Breast epithelium (tissue), 4 donors: ENCODE measurements at places on chromosomes 13 and 19. TPM values are rescaled to one million over a fixed set of nuclear protein-coding genes. Genes with fewer than 3 reads are reported as not detected.

DNA sequence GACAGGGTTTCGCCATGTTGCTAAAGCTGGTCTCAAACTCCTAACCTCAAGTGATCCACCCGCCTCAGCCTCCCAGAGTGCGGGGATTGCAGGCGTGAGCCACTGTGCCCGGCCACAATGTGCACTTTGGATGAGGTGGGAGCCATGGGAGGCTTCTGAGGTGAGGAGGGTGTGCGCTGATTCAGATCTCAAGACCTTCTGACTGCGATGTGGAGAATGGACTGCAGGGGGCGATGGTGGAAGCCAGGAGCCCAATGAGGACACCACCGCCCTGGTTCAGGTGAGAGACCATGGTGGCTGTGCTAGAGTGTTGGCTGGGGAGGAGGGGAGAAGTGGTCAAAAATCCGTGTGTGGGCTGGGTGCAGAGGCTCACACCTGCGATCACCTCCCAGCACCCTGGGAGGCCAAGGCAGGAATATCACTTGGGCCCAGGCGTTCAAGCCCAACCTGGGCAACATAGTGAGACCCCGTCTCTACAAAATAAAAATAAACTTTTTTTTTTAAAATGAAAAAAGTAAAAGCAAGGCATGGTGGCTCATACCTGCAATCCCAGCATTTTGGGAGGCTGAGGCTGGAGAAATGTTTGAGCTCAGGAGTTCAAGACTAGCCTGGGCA, 5.6 kb downstream of the INAFM1 start:
- no peak for DNase-seq

- DNase-seq: no peak
Measured at GRCh38 chr13:76887076-76887563, 915 bp upstream of the KCTD12 start.

DNA sequence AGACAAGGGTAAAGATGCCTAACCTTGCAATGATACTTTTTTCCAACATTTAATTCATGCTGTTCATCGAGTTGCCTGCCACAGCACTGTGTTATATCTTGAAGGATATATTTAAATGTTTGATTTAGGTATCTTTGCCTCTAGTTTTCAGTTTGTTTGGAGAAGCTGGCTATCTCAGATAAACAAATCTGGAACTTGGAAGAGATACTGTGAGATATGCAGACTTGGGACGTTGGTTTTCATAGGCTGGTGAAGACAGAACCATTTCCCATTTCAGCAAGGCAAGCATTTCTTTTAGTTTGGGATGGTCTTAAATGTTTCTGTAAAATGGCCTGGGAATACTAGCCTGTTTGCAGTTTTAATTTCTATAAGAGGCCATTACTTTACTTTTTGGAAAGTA, 3.3 kb downstream of the RNASEH2B start:
- DNase-seq: no peak

GRCh38 chr19:29664753-29665214, 477 bp upstream of the PLEKHF1 start:
- DNase-seq: no peak

GRCh38 chr13:94057618-94058186, 421.8 kb downstream of the DCT start:
- no peak for DNase-seq

DNA sequence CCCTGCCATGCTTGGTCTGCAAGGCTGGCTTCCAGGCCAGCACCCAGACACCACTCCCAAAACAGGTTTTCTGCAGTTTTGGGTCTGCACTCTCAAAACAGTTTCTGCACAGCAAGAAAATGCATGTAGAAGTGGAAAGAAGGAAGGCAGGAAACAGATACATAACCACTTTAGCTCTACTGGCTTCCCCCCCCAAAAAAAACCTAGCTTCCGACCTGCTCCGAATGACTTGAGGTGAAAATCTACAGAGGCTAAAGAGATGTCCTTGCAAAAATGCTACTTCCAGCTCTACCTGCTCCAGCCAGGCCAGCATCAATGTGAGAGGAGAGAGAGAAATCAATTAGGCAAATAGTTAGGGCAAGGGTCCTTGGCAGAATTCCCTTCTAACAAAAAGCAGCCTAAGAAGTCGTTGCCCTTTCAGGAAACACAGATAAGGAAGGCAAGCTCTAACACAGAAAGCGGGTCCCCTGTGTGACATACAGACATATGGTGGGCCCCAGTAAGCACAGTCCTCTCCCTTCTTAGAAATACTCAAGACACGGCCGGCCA, 3.4 kb downstream of the C19orf12 start:
- DNase-seq: no peak

GRCh38 chr13:24092108-24092507, 68.4 kb upstream of the SPATA13 start:
- DNase-seq: no peak

DNA sequence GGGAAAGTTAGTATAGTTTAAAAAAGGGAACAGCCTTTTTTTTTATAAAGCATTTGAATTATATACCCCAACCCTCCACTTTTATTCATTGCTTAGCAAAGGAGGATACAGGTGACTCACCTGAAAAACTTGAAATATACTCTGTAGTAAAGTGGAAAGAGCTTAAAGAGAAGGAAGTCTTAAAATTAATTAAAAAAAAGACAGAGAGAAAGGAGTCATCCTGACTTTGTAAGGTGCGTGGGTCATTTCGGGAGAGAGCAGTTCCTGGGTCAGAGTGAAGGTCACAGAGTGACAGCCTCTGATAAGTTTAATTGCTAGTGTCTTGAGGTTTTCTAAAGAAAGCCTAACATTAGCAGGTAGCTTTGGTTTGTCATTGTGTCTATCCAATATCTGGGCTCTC, 310.3 kb downstream of the KLF5 start:
- DNase-seq: no peak

DNA sequence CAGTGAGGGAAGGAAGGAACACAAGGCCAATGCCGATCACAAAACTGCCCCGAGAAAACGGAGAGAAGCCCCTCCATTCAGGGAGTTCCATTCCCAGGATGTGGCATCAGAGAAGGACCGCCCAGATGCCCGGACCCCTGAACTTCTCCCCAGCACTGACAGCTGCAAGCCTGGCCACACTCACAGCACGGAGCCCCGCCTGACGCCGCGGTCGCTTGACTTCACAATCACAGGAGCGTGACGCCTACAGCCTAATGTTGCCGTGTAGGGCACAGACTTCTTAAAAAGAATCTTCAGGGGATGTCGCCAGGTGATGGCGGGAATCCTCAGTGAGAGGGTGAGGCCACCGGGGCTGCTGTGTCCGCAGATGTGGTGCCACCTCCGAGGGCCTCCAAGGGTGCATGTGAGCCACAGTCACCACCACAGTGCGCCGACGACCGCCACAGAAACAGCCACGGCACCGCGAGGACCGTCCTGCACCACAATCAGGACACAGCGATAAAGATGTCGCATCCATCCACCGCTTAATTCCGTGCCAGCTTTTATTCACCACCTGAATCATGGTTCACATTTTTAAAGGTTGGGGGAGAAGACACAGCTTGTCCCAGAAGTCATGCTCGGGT, 77.2 kb downstream of the SPACA7 start:
- DNase-seq: no peak

GRCh38 chr13:39603424-39603947, 493 bp upstream of the LHFPL6 start:
- no peak for DNase-seq

DNA sequence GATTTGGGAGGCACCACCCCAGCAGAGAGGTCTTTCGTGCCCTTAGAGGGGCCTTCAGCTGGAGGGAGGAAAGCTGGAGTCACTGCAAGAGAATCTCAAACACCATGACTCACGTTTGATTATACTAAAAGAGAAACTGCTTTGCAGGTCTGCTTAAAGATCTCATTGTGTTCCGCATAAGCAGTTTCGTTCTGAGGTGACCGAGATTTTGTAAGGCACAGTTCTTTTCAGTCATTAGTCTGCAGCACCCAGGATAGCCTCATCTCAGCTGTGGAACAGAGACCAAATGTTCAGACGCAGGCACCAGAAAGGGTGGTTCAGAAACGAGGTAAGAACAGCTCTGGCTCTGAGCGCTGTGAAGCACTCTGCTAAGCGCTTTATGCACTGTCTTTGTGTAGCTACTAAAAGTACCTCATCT, 71.2 kb upstream of the GTF3A start:
- no peak for DNase-seq

DNA sequence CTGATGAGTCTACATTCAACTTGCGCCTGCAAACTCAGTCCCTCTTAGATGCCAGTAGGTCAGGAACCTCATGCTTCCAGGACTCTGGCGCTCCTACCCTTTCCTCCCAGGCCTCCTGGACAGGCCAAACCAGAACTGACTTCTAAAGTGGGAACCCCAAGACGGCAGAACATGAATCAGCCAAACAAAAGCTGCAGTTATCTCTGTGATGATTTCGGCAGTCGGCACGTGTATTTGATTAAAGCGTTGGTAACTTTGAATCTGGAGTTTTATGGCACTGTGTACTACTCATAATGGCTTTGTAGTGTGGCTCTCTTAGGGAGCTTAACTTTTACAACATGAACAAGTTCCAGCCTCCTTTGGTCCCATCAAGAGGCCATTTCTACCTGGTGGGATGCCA, 13.7 kb downstream of the ACTN4 start:
- DNase-seq: no peak

DNA sequence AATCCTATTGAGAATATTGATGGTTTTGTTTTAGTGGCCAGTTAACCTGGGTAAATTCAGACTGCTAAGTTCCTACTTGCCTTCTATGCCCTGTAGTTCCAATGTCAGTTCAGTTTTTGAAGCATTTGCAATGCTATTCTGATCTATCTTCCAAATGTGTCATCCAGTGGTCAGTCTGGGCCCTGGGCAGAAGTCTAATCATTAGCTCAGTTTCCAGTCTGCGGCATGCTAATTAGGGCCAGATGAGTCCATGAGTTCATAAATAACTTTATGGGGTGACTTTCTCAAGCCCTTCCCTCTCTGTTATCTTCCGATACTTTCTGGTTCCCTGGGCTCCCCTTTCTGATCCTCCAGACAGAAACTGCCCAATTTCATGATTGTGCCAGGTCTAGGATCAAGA, 32.7 kb downstream of the FAM187B start:
- no peak for DNase-seq

GRCh38 chr13:30413842-30414241, 8.5 kb upstream of the UBE2L5 start:
- no peak for DNase-seq

GRCh38 chr19:12095111-12095790, 30.7 kb downstream of the ZNF844 start:
- DNase-seq: no peak

- no peak for DNase-seq
Measured at GRCh38 chr19:3548606-3549005, 8.8 kb downstream of the MFSD12 start.

- DNase-seq: no peak
Measured at GRCh38 chr13:73422973-73423372, 364.2 kb downstream of the KLF5 start.

- DNase-seq: no peak
Measured at GRCh38 chr19:45340232-45340898, at the start of gene KLC3. KLC3 (plus strand) TSS chr19:45340750; CDS start chr19:45345542, 4,792 bp downstream.

- DNase-seq: no peak
Measured at GRCh38 chr13:104592127-104592526, 1525.9 kb upstream of the SLC10A2 start.

DNA sequence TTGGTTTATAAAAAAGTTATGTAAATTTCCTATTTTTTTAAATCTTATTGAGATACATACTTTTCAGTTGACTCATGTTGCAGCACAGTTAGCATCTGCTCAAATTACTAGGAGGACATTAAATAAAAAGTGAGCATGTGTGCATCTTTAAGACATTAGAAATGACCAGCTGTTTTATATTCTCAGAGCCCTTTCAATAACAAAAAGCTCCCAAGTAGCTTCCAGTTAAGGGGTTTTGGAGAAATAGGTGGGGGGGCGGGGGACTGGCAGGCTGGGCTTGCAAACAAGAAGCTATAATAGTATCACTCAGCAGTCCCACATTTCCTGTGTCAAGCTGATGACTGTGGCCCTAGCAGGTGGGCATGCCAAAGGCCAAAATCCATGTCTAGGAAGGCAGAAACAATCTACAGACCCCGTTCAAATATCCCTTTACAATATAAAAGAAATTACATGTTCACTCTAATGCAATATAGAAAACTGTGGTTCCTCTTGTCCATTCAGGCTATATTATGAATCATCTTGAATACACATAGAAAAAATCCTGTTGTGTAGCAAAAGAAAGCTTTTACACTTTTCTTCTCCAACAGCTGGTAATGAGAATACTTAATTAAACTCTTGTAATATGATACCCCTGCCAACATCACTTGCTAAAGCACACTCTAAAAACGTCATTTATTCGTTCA, 1713.2 kb upstream of the SLC10A2 start:
- DNase-seq: no peak

- DNase-seq: no peak
Measured at GRCh38 chr19:48176226-48176625, 5.7 kb downstream of the ZSWIM9 start.

- no peak for DNase-seq
Measured at GRCh38 chr19:10019246-10019645, 6.0 kb downstream of the RDH8 start.

GRCh38 chr19:13764821-13765394, 586 bp downstream of the MRI1 start:
- no peak for DNase-seq

GRCh38 chr19:40407714-40408597, 5.2 kb downstream of the PRX start:
- DNase-seq: no peak

DNA sequence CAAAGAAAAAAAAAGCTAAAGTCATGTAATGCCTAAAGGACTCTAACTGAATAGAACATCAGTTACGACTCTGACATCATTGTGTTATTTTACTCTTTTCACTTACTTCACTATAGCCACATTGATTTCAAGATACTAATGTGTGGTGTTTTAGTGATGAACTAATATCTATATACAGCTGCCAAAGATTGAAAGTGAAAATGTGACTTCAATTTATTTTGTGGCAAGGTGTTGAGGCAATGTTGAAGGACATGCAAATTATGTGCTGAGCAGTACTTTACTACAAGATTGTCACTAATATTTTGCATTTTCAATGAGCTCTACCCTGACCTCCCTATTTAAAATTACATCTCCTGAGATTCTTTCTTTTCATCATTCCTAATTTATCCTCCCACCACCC, 1911.9 kb upstream of the PCDH20 start:
- no peak for DNase-seq

Gene TMEM255B
- 2.3 TPM for total RNA-seq

Gene ZNF93
- total RNA-seq: 5.8 TPM

Gene MUC16
- 16.2 TPM for total RNA-seq

Gene OLFM4
- total RNA-seq: 1.9 TPM

Gene OPA3
- 7.2 TPM for total RNA-seq

Gene F10
- total RNA-seq: 5.1 TPM

Gene ZNF724
- total RNA-seq: 5.6 TPM

Gene CBLC
- not detected for total RNA-seq

Gene NMRK2
- total RNA-seq: 0.98 TPM

Gene KLK3
- 45.2 TPM for total RNA-seq

Gene GRIN3B
- total RNA-seq: not detected

Gene NCAN
- total RNA-seq: not detected

Gene ZNF578
- 3.7 TPM for total RNA-seq
